ENCODE measurements at places on chromosomes 2 and 18. TPM values are rescaled to one million over a fixed set of nuclear protein-coding genes. Genes with fewer than 3 reads are reported as not detected.
A peak's percentile ranks its signal among the peaks of the same experiment; 100 is the strongest.

DNA sequence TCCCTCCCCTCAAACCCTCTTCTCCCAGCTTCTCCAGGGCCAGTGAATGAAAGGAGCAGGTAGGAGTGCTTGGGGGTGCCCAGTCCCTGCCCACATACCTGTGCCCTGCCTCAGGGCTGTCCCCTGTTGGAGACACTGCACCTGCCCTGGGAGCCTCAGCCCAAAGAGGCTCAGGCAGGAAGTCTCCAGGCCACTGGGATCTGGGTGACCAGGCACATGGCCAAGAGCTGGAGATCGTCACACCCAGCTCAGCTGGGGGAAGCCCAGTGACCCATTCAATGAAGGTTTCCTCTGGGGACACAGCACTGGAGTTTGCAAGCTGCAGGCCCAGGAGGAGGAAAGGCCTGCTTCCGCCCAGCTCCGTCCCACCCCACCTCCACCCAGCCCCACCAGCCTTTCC is 156.4 kb downstream of the ZFP36L2 start:
- no peak for DNase-seq

- DNase-seq = no peak
These were observed 319.5 kb upstream of the HNMT start for GRCh38 chr2:137644731-137645130.

GRCh38 chr2:36456227-36457175 is 100.9 kb downstream of the CRIM1 start:
- DNase-seq = peak; percentile 27

CROCC2 gene
- not detected for total RNA-seq

NETO1 gene
- total RNA-seq = not detected

GPR55 gene
- total RNA-seq = not detected

DNAJC5G gene
- not detected for total RNA-seq

DNA sequence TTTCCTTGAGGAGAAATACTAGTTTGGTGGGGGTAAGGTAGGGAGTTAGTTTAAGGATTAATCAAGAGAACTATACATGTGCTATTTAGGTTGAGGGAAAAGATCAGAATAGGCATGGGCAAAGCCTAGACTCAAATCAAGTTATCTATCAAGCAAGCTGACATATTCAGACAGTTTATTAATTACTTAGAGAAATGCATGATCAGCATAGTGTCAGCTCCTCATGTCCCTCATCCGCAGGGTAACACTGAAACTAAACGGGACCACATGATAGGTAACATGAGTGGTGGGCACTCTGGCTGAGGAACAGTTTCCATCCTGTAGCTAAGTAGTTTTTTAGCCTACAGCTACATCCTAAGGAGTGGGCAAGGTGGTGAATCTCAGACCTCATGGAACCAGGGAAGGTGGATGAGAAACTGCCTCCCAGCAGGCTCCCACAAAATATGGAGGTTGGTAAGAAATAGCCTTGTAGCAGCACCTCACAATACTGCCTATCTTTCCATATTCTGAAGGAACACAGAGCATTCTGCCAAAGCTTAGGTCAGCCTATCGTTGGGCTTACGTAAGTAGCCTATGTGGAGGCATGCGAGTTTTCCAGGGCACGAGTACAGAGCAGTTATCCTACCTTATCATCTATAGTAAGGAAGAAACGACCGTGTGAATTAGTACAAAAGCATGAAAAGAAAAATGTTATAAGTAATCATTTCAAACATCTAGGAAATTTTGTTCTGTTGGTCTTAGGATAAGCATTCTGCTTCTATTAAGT is 18.4 kb downstream of the ZC3H6 start:
- no peak for DNase-seq

SPATA3 gene
- not detected for total RNA-seq

SALL3 gene
- not detected for total RNA-seq

DNA sequence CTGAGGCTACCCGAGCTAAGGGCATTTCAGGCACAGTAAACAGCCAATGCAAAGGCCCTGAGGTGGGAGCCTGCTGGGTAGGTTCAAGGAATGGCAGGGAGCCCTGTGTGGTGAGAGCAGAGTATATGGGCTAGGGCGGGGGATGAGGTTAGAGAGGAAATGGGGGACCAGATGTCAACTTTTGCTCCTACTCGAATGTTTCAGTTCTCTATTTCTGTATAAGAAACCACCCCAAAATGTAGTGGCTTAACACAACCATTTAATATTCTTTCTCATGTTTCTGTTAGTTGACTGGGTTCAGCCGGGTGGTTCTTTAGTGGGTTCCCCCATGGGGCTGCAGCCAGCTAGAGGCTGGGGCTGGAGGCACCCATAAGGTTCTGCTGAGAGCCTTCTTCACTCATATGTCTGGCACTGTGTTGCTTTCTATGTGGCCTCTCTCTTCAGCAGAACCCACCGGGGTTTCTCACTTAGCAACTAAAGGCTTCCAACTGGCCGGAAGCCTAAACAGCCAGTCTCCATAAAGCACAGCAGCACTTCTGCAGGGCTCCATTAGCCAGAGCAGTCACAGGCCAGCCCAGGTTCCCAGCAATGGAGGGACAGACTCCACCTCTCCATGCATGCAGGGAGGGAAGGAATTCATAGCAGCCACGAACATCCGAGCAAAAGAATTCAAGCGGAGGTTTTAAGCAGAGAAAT is 5.6 kb upstream of the ATOH8 start:
- DNase-seq = no peak

MYOM1 gene
- 16.1 TPM for total RNA-seq

NEU4 gene
- total RNA-seq = 22.0 TPM

ITGA6 gene
- 20.2 TPM for total RNA-seq

DNA sequence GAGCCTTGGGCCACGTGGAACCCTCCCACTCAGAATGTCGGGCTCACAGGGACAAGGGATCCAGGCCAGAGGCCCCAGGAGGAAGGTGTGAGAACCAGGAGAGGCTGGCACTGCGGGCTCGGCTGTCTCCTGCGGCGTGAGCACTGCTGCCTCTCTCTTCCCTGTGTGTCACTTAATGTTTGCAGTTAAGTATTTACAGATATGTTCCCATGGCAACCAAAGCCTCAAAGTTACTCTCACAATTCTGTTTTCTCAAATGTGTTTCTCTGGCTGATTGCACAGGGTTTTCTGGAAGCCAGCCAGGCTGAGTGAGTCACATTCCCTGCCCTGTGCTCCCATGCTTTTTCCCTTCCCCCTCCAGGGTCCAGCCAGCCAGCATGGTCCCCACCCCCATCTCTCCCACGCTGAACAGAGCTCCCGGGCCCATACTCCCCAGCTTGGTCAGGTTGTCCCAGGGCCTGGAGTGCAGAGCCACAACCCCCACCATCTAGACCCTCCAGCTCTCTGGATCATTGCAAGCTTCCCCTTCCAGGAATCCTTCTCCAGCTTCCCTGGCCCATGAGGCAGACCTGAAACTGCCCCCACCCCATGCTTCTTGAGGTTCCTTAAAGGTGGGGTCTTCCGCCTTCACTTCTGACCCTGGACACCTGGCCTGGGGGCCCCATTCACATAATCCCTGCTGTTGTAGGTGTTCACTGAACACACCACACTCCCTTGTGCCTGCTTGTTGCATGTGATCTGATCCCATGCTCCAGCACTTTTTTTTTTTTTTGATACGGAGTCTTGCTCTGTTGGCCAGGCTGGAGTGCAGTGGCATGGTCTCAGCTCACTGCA is 265.9 kb downstream of the CELF4 start:
- peak; percentile 83 for DNase-seq

DNA sequence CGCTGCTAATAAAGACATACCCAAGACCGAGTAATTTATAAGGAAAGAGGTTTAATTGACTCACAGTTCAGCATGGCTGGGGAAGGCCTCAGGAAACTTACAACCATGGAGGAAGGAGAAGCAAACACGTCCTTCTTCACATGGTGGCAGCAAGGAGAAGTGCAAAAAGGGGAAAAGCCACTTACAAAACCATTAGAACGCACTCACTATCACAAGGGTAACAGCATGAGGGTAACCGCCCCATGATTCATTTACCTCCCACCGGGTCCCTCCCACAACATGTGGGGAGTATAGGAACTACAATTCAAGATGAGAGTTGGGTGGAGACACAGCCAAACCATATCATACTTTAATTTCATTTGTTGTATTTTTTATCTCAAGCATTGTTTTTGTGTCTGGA is 67.5 kb downstream of the ATP9B start:
- no peak for DNase-seq

DNA sequence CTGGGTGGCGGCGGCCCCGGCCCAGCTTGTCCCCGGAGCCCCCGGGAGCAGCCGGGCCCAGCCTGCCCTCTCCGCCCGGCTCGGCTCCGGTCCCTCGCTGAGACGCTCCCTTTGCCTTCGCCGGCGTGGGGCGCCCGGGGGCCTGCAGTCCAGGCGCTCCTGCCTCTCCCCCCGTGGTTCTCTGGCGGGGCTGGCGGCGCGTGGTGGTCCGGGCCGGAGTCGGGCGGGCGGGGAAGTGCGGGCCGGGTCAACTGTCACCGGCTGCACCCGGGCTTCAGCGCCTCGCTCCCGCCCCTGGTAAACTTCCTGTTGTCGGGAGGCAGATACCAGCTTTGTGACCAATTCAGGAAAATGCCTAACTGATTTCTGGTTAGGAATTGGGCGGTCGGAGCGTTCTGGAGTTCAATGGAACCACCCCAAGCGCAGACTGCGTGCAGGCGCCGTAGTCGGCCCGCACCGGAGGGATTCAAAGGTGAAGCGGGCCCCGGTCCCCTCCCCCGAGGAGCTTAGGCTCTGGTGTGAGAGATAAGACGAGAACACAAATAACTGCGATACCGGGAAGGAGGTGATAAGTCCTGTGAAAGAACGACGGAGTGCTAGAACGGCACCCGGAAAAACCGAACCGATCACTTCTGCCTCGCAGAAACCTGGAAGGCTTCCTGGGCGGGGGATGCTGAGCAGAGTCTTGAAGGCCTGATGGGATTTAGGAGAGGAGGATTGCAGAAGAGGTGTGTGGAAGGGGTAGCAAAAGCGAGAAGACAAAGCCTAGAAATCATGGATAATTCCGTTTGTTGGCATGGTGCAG is 891 bp downstream of the CAB39 start:
- DNase-seq = no peak

DNA sequence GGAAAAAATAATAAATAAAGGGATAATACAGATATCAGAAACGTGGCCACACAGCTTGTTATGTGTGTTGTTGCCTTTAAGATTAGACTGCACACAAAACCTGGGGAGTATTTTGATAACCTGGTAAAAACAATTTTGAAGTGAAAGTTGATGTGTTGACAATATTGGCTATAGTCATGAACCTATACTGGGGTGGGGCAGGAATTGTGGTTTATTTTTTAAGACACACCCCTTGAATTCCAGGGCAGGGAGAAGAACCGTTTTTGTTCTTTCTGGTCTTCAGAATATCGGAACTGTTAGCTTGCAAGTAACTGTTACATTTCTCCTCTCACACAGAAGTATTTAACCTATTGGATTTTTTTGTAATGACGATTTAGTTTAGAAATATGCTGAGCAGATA is 80.4 kb downstream of the LIMS1 start:
- DNase-seq = no peak

FIGN gene
- total RNA-seq = 10.8 TPM

GRCh38 chr2:133602538-133602937 is 34.3 kb upstream of the NCKAP5 start:
- DNase-seq = no peak

DNA sequence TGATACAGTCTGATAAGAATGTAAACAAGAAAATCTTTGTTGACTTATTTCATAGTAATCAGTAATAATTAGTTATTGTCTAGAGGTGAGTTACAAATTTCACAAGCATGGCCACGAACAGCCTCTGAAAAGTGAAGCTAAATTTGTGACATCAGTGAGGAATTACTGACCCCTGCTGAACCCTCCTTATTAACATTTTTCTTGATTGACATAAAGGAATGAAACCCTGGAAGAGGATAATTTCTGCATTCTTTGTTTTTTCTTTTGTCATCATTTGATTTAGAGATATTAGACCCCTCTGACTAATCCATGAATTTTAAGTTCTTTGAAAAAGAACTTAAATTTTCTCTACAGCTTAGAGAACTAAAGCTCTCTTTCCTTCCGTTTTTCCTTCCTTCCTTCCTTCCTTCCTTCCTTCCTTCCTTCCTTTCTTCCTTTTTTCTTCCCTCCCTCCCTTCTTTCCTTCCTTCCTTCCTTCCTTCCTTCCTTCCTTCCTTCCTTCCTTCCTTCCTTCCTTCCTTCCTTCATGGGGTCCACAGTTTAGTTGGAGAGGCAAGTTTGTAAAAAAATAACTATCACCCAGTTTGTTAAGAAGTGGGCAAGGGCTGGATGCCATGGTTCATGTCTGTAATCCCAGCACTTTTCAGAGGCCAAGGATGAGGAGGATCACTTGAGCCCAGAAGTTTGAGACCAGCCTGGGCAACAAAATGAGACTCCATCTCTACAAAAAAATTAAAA is 387.0 kb downstream of the MTX2 start:
- no peak for DNase-seq

CYB5A gene
- 57.0 TPM for total RNA-seq

- DNase-seq = no peak
These were observed 685.5 kb upstream of the FSHR start for GRCh38 chr2:49839818-49840217.

All from thoracic aorta (tissue), 2 donors.